K562 (cell line): ENCODE measurements at places on chromosomes 5 and 9. TPM values are rescaled to one million over a fixed set of nuclear protein-coding genes. Genes with fewer than 3 reads are reported as not detected.

GRCh38 chr9:129823542-129823934, 398 bp downstream of the TOR1A start:
- DNase-seq: peak; percentile 80

DNA sequence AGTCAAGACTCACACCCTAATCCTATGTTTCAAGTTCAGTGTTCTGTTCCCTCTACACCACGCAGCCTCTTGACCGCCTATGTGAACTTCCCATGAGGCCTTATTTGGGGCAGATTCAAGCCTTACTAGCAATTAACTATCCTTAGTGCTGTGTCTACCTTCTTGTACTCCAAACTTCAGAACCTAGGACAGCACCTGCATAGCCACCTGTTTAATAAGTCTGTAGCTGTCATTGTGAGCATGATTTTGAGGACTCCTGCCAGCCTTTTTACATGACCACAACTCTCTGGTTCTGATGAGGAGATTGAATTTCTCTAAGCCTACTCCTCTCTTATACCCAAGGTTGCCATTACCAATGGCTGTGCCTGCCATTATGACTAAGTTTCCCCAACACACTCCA, 50.8 kb upstream of the PCSK1 start:
- peak; percentile 11 for DNase-seq

- DNase-seq: no peak
Observed at GRCh38 chr5:179764056-179764455, 29.7 kb upstream of the LTC4S start.

- DNase-seq: no peak
Observed at GRCh38 chr9:73441890-73442818, 290.5 kb downstream of the ANXA1 start.

DNA sequence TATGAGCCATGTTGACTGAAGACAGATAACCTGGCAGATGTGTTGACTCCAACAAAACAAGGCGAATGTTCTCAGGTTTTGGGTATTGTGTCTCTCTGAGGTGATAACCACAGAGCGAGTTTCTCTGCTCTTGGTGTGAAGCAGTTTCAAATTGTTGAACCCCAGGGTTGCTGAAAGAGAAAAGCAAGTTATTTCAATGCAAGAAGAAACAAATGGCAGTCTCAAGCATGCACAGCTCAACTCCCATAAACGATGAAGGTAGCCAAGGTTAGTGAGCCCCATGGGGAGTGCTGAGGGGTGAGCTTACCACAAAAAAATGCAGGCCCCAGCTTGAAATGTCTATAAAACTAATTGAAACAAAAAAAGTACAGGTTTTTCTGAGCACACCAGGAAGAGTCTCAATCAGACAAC, 220.8 kb upstream of the DAPK1 start:
- DNase-seq: no peak

- no peak for DNase-seq
Observed at GRCh38 chr9:121672986-121673385, 21.6 kb downstream of the DAB2IP start.

DNA sequence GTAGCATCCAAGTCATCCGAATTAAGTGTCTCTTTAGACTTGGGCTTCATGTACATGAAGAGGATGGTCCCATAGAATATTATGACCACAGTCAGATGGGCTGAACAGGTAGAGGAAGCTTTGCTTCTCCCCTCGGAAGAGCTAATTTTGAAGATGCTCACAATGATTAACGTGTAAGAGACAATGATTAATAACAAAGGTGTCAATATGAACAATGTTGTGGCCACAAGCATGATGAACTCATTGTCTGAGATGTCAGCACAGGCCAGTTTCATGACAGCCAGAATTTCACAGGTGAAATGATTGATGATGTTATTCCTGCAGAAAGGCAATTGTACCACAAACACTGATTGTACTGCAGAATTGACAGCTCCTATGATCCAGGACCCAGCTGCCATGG, 626 bp downstream of the OR13C2 start:
- no peak for DNase-seq

DNA sequence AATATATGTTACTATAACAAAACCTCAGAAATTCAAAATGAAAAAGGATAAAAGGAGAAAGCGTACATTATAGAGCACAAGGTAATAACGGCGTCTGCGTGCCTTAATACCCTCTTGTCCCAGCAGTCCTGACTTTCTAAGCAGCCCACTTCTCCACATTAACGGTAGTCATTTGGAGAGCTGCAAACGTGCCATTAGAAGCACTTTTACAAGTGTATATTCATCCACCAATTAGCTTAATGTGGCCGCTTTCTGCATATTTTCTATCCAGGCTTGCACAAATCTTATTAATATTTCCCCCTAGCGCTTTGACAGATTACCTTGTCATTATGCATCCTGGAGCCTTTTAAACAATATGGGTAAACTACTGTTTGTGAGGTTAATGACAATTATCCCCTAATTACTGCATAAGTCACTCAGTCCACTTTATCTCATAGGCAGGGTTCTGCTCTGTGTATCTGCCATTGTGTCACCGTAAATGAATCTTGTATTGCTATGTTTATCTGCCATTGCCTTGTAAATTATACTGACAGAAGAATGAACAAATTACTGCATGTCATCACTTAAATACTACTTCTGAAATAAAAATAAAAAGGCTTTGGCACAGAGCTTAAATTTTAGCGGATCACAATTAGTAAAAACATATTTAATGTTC, 421.3 kb downstream of the BNC2 start:
- DNase-seq: no peak

SV2C gene
- total RNA-seq: not detected in 2 replicates

- DNase-seq: peak; percentile 54
Observed at GRCh38 chr5:3827624-3828023, 232.0 kb downstream of the IRX1 start.

GRCh38 chr5:56605231-56605630, 210.1 kb upstream of the MAP3K1 start:
- peak; percentile 17 for DNase-seq

GRCh38 chr5:10760096-10760920, 726 bp downstream of the DAP start:
- DNase-seq: peak; percentile 46

GRCh38 chr5:174172152-174172551, 126.6 kb downstream of the NSG2 start:
- no peak for DNase-seq

TCF7 gene
- total RNA-seq: 10.3 and 12.6 TPM in 2 replicates

TPD52L3 gene
- total RNA-seq: not detected in 2 replicates

WDR38 gene
- not detected in 2 replicates for total RNA-seq

CDH10 gene
- not detected in 2 replicates for total RNA-seq

DNA sequence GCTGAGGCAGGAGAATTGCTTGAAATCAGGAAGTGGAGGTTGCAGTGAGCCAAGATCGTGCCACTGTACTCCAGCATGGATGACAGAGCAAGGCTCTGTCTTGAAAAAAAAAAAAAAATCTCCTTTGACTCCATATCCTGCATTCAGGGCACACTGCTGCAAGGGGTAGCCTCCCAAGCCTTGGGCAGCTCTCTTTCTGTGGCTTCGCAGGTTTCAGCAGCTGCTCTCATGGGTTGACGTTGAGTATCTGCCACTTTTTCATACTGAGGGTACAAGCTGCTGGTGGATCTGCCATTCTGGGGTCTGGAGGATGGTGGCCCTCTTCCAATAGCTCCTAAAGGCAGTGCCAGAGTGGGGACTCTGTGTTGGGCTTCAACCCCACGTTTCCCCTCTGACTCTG, 2198.1 kb upstream of the WWC1 start:
- no peak for DNase-seq

SEMA6A gene
- total RNA-seq: 0.42 and 0.56 TPM in 2 replicates

GRCh38 chr9:27033815-27034403, 28.4 kb upstream of the LRRC19 start:
- peak; percentile 15 for DNase-seq

GRCh38 chr5:59597690-59598546, 295.6 kb downstream of the PDE4D start:
- DNase-seq: no peak

GRCh38 chr5:41270423-41271251, 57.3 kb upstream of the C6 start:
- no peak for DNase-seq

DNA sequence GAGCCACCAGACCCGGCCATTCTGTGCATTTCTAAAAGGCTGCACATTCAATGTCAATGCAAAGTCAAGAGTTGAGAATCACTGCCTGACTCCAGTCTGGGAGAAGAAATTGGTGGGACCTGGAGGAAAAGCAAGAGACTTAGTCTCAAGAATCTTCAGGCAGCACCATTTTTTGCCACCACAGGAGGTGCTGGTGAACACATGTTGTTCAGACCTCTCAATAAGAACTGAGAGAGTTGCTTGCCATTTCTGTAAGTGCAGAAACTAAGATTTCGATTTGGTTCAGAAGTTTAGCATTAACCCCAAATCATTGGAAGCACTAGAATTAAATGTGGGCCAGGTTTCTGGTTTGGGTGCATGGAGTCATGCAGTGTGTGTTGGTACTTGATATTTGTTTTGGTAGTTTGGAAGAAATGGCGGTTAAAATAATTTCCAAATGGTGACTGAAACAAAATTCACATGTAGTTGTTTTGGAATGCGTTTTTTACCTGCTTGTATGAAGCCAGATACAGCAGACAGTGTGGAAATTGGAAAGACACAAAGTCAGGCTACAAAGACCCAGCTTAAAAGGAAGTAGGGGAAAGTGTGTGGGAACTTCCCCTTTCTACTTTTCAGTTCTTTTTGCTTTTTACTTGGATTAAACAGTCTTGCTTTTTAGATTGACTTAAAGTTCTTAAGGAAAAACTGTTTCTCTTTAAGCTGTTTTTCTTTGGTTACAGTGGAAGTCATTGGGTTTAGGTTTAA, 20.4 kb downstream of the PDE8B start:
- peak; percentile 5 for DNase-seq

DNA sequence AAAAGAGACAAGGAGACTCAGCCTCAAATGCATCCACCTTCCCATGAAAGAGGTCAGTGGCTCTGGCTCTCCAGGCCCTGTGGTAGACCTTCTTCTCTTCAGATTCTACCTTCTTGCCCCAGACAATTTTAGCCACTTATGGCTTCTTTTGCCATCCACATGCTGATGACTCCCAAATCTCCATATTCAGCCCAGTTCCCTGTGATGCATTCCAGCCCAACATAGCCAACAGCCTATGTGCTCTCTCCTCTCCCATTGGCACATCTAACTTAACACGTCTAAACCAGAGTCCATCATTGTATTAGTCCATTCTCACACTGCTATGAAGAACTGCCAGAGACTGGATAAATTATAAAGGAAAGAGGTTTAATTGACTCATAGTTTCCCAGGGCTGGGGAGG, 108.8 kb downstream of the FSTL4 start:
- no peak for DNase-seq

MEGF10 gene
- 0.07 TPM in 1 of 2 replicates, not detected in the other for total RNA-seq

PCDHGC5 gene
- not detected in 2 replicates for total RNA-seq

PCDHB15 gene
- 0.07 TPM in 1 of 2 replicates, not detected in the other for total RNA-seq

OBP2B gene
- total RNA-seq: not detected in 2 replicates

LCP2 gene
- 22.2 and 24.1 TPM in 2 replicates for total RNA-seq

SLC6A7 gene
- total RNA-seq: not detected in 2 replicates

PDE8B gene
- total RNA-seq: not detected in 2 replicates

DNA sequence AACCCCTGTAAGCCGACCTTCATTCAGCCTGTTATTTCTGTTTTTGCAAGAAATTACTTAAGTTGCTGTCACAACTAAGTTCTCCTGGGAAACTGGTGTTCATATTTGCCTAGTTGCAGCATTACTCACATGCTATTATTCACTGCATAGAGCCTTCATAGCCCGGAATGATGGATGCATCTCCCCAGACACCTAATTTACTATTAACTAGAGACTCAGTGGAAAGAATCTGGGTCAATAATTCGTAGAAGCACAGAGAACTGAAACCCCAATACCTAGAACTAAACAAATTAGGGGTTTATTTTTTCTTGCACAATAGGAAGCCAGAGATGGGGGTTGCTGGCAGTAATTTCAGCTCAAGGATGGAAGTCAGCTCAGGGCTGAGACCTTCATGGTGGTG, 45.7 kb upstream of the FAM170A start:
- DNase-seq: no peak

- no peak for DNase-seq
Observed at GRCh38 chr9:116504081-116504480, 183.0 kb upstream of the TRIM32 start.

GRCh38 chr5:149144637-149145036, 3.3 kb downstream of the ABLIM3 start:
- no peak for DNase-seq

GRCh38 chr9:93910598-93910997, 44.6 kb downstream of the BARX1 start:
- DNase-seq: no peak

DNA sequence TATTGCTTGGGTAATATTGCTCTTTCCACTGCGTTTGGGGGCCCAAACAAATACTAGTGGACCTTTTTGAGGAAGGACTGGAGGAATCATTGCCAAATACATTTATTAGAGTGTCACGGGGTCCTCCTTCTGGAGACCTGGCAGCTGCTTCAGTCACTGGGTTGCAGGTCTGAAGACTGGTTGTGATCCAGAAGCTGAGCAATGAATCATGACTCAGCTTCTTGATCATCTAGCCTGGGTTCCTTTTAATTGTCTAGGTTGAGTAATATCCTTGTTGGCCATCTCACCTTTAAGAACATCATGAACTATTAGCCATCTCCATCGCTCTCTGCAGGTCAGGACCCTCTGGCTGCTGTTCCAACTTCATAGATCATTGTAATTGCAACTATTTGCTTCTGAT, 15.4 kb upstream of the UBAP1 start:
- DNase-seq: peak; percentile 13

COL15A1 gene
- total RNA-seq: 4.9 and 5.1 TPM in 2 replicates

- no peak for DNase-seq
Observed at GRCh38 chr5:80825786-80826460, 134.2 kb upstream of the RASGRF2 start.
